CD4-positive, alpha-beta T cell treated with Interleukin-17A for 1 hour (primary cell): ENCODE measurements at places on chromosomes 12 and 14.
A peak's percentile ranks its signal among the peaks of the same experiment; 100 is the strongest.

GRCh38 chr14:23382731-23383440, 6.0 kb downstream of the CMTM5 start:
- no peak for DNase-seq

DNA sequence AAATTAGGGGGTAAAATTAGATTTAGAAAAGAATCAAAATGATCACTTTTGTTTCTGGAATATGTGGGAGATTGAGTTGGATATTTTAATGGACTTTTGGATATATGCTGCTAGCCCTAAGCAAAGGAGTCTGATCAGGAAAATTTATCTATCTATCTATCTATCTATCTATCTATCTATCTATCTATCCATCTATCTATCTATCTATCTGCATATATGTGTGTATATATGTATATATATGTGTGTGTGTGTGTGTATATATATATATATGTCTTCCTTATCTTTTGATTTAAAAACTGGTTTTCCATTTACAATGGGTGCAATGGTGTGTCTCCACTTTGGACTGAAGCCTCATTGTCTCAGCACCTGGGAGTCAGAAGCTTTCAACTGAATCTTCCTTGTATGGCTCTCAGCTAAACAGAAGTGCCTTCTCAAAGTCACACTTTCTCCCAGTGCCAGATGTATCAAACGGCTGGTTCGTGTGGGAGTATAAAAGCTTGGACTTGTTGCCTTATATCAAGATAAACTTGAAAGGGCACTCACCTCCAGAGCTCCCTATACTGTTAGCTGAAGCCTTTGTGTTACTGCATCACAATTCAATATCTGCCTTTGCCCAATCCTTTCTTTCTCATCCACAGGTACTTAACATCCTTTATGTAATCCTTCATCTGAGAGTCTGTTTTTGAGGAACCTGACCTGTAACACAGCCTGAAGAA, 31.6 kb upstream of the CD69 start:
- no peak for DNase-seq

- no peak for DNase-seq
These were observed 91.3 kb downstream of the ITPR2 start for GRCh38 chr12:26741584-26742227.

- no peak for DNase-seq
These were observed 33.7 kb downstream of the DACT1 start for GRCh38 chr14:58671436-58671835.

- DNase-seq, result no peak
These were observed 1.7 kb upstream of the CFAP251 start for GRCh38 chr12:121916719-121917118.

DNA sequence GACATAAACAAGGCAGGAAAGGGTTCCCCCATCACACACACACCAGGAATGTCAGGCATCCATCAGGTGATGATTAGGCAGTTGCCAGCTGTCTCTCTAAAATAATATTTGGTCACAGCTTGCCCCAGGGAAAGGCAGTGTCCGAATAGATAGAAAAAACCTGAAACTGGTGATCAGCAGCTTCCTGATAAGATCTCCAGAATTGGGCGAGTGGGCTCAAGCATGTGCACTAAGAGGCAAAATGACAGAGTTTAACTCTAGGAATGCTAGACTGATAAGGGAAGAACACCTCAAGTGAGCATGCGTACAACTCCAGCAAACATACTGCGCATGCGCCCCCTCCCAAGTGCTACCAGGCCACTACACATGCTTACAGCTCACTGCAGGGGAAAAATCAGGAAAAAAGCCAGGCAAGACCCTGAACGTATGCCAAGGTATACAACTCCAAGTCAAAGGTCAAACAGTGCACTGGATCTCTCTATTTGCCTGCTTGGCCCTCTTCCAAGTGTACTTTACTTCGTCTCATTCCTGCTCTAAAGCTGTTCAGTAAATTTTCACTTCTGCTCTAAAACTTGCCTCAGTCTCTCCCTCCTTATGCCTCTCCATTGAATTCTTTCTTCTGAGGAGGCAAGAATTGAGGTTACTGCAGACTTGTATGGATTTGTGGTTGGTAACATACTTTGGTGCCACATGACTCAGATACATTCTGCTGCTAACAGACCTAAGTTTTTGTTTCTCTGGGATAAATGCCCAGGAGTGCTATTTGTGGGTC, 73.5 kb upstream of the VASH1 start:
- DNase-seq, result no peak

GRCh38 chr14:55579724-55580469, at the start of gene KTN1:
KTN1 (plus strand) TSS chr14:55580207; CDS start chr14:55612049, 31,842 bp downstream.
- peak; percentile 81 for DNase-seq

- DNase-seq, result no peak
These were observed 18.1 kb downstream of the ASPG start for GRCh38 chr14:104103446-104104075.

DNA sequence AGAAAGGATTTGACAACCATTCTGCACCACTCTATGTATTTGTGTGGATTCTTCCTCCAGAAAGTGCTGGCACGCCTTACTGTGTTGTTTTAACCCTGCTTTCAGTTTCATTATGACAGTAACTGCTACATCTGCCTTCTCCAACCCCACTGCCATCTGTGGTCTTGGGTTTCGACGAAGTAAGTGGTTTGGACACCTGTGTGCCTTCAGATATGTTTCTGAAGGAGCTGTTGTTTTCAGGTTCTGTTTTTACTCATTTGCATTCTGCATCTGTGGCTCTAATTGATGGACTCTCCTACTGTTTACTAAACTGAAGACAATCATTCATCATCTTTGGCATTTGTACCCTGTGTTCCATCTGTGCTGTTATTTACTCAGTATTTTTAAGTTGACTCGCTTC, 4.1 kb downstream of the TSHR start:
- DNase-seq, result peak; percentile 79

DNA sequence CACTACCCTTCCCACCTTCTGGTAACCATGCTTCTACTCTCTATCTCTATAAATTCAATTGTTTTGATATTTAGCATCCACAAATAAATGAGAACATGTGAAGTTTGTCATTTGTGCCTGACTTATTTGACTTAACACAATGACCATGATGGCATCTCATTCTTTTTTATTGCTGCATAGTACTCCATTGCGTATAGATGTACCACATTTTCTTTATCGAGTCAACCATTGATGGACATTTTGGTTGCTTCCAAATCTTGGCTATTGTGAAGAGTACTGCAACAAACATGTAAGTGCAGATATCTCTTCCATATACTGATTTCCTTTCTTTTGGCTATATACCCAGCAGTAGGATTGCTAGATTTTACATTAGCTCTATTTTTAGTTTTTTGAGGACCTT, 73.6 kb downstream of the PTPRQ start:
- no peak for DNase-seq

- peak; percentile 38 for DNase-seq
These were observed 20.0 kb upstream of the FICD start for GRCh38 chr12:108495054-108495453.

DNA sequence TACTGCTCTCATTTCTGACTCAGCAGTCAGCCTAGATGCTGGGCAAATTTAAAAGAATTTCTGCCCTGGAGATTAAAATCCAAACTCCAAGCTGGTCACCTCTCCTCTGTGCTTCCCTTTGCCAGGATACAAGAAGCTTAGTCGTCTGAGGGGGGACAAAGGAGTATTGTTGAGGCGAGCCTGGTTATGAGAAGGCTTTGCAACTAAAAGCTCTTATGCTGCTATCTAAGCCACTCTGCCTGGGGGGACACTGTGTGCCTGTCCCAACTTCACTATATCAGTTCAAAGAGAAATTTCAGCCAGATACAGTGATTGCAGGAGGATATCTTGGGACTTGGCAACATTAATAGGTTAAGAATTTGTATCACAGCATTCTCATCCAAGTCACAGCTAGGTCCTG, 10.8 kb upstream of the PLEKHH1 start:
- DNase-seq, result no peak

DNA sequence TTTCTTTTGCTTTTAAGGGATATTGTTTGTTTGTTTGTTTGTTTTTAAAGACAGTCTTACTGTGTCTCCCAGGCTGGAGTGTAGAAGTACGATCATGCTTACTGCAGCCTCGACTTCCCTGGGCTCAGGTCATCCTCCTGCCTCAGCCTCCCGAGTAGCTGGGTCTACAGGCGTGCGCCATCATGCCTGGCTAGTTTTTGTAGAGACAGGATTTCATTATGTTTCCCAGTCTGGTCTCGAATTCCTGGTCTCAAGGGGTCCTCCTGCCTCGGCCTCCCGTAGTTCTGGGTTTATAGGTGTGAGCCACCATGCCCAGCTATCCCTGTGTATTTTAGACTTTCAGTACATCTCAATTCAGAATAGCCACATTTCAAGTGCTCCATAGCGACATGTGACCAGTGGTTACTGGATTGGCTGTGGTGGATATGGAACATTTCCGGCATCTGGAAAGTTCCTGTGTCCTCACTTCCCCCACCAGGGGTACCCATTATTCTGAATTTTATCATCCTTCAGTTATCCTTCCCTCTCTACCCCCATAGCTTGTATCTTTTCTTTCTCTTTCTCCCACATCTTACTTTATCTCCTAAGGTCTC, 61.1 kb downstream of the HRK start:
- DNase-seq, result no peak

- no peak for DNase-seq
These were observed 13.6 kb downstream of the ABCD2 start for GRCh38 chr12:39605996-39606395.

GRCh38 chr12:49928471-49928870, 22.1 kb upstream of the AQP2 start:
- no peak for DNase-seq

GRCh38 chr12:113152835-113153814, 3.6 kb downstream of the CFAP73 start:
- DNase-seq, result peak; percentile 75

- peak; percentile 58 for DNase-seq
These were observed 745 bp downstream of the CAND1 start for GRCh38 chr12:67269633-67270573.

DNA sequence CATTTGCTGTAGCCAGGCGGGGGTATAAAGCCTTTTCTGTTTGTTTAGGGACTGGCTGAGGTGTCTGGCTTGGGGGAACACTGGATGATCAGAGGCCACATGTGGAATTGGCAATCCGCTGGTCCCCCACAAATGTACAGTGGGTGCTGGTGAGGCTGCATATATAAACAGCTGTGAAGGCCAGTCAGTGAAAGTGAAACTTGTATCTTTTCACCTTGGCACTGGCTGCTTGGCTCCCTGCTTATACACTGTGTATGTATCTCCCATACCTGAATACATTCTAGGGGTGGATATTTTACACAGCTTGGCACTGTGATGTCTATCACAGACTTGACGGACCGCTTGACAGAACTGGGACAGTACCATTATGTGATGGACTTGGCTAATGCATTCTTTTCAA, 246.8 kb upstream of the AVPR1A start:
- no peak for DNase-seq

GRCh38 chr12:98420461-98420860, 94.9 kb upstream of the TMPO start:
- DNase-seq, result no peak

DNA sequence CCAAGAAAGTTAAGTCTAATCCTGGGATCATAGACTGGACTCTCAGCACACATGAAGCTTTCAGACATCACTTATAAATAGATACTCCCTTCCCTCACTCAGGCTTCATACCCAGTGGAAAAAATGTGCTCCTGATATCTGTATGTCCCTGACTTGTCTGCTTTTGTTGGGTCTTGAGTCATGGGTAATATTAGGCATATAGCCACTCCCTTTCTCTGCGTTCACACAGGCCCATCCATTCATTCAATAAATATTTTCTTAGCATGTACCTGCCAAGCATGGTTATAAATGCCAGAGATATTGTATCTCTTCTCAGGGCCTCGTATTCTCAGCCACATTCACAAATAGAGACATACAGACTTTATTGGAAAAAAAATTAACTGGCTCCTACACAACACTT, 43.5 kb downstream of the COX16 start:
- no peak for DNase-seq

GRCh38 chr12:14460212-14460841, 94.8 kb downstream of the ATF7IP start:
- no peak for DNase-seq

DNA sequence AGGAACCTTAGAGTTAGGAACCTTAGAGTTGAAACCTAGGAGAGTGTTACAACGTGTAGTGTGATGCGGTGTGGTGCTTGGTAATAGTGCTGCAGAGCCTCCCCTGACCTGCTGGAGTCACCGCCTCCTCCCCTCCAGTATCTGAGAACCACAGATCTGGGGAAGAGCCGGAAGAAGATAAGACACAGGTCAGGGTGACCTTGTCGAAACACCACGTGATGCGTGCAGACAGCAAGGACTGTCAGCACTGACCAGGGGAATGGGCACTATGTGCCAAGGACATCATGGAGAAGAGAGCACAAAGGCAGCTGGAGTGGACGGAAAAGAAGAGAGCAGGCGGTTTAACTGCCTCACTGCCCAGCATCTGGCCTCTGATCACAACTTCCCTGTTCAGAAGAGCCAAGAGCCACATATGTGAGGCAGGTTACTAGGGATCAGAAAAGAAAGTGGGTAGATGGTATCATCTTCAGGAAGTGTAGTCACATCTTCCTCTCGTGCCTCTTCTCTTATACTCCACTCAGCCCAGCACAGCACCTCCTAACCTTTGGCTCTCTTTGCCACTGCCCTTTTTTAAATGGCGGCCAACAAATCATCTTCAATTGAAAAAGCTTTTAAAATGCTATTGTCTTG, 93.7 kb downstream of the TESC start:
- DNase-seq, result no peak

GRCh38 chr12:103469719-103470118, 26.0 kb downstream of the C12orf42 start:
- DNase-seq, result no peak

DNA sequence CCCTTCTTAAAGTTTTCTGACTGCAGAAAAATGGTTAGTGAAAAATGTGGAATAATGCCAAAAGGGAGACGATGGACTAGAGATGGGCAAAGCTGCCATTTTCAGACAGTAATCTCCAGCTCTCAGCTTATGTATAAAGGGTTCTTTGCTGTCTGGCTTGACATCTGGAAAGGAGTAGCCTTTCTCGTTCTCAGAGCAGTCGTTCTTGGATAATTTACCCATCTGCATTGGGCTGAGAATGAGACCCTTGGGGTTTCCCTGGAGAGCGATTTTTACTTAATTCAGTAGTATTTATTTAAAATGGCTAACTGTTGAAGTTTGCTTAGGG, 1.2 kb downstream of the NUDT4 start:
- no peak for DNase-seq
